ENCODE measurements at places on chromosomes 7 and 10. TPM values are rescaled to one million over a fixed set of nuclear protein-coding genes. Genes with fewer than 3 reads are reported as not detected.

DNA sequence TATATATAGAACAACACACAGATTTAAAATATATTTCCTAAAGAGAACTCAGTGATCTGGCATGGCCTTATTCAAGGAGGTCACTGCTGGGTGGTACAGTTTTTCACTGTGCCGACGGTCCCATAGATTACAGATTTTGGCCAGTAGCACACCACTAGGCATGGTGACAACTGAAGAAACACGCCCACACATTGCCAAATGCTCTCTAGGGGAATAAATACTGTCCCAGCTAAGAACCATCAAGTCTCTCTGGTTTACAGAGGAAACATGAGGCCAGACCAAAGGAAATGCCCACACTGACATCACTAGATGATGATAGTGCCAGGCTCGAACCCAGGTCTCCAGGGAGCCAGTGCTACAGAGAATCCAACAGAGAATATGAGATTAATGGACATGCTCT lies 316.8 kb downstream of the ELMO1 start:
- no peaks in the 10 kb centered on the region for H3K36me3 ChIP-seq
- H3K27ac ChIP-seq = no peak overlapping the region
- no peak for DNase-seq
- no peaks in the 10 kb centered on the region for H3K4me1 ChIP-seq

DNA sequence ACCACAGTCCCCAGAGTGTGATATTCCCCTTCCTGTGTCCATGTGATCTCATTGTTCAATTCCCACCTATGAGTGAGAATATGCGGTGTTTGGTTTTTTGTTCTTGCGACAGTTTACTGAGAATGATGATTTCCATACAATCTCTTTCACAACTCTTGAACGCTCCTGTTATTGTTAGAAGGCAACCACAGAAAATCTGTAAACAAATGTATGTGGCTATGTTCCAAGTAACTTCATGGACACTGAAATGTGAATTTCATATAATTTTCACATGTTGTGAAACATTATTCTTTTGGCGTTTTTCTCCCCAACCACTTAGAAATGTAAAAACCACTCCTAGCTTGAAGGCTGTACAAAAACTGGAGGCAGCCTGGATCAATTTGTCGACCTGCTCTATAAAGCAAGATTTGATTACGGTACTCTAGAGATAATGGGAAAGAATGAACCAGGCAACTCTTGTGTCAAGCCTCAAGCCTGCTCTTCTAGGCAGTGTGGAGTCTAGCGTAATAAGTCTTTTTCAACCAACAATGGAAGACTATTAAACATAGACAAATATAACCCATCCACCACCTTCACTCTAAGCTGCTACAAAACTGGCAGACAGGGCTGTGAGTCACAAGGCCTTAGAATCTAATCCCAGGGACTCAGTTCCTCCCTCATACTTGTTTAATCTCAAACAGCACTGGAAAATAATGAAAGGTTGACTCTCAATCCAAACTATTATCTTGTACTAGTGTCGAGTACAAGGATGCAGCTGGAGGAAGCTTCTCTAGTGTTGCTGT lies 22.7 kb downstream of the ARL3 start:
- H3K36me3 ChIP-seq = no peaks in the 10 kb centered on the region
- DNase-seq = peak; percentile 72
- no peaks in the 10 kb centered on the region for H3K27me3 ChIP-seq
- H3K27ac ChIP-seq = no peak overlapping the region

- no peak overlapping the region for H3K27ac ChIP-seq
- DNase-seq = no peak
- H3K36me3 ChIP-seq = no peaks in the 10 kb centered on the region
- no peak overlapping the region for H3K4me3 ChIP-seq
- peaks cover 2% of the 10 kb centered on the region for H3K27me3 ChIP-seq
These were observed 22.4 kb upstream of the DMTF1 start for GRCh38 chr7:87129848-87130247.

DNA sequence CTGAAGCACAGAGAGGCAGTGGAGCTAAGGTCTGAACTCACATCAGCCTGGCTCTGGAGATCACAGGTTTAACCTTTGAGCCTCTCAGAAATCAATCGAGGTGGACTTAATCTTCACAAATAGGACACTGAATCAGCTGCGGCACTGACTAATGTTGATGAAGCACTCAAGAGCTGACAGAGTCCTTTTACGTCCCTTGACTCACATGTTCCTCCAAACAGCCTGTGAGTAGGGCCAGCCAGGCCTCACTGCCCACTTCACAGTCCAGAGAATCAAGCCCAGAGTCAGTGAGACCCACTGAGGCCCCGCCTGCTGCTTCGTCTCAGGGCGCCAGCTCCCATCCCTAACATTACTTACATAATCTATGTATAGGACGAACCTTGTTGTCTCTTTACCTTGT lies 63.1 kb downstream of the TNS3 start:
- no peak overlapping the region for H3K27ac ChIP-seq
- no peaks in the 10 kb centered on the region for H3K27me3 ChIP-seq
- peaks cover 6% of the 10 kb centered on the region for H3K4me1 ChIP-seq
- peaks cover 10% of the 10 kb centered on the region for H3K36me3 ChIP-seq
- H3K4me3 ChIP-seq = no peak overlapping the region

GRCh38 chr7:130987092-130987491 lies 253.1 kb upstream of the KLF14 start:
- no peaks in the 10 kb centered on the region for H3K27me3 ChIP-seq
- H3K27ac ChIP-seq = no peak overlapping the region
- H3K4me3 ChIP-seq = no peak overlapping the region
- no peak for DNase-seq

- no peaks in the 10 kb centered on the region for H3K36me3 ChIP-seq
- no peaks in the 10 kb centered on the region for H3K27me3 ChIP-seq
- no peak for DNase-seq
These were observed 52.8 kb downstream of the COBL start for GRCh38 chr7:51263631-51264484.

- no peak overlapping the region for H3K27ac ChIP-seq
- DNase-seq = no peak
- H3K4me3 ChIP-seq = no peak overlapping the region
- no peaks in the 10 kb centered on the region for H3K36me3 ChIP-seq
These were observed 30.5 kb downstream of the CTNNA3 start for GRCh38 chr10:67665491-67665890.

DNA sequence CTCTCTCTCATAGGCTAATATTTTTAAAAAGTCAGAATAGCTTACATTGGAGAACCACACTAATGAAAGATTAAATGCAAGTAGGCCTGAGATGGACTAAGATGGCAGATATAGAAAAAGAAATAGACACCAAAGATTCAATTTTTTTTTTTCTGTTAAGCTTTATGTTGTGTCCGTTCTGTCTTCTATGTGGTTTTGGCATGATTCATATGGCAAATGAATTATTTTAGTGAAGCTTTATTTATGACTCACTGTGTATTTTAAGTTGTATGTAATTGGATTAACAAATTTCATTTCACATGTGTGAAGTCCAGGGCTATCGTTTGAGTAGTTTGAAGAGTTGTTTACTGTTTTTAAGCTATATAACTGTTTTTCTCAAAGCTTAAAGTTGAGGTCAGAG lies 214.8 kb downstream of the CAMK1D start:
- no peak overlapping the region for H3K4me3 ChIP-seq
- H3K27me3 ChIP-seq = no peaks in the 10 kb centered on the region
- H3K27ac ChIP-seq = no peak overlapping the region
- no peaks in the 10 kb centered on the region for H3K36me3 ChIP-seq
- H3K4me1 ChIP-seq = no peaks in the 10 kb centered on the region

DNA sequence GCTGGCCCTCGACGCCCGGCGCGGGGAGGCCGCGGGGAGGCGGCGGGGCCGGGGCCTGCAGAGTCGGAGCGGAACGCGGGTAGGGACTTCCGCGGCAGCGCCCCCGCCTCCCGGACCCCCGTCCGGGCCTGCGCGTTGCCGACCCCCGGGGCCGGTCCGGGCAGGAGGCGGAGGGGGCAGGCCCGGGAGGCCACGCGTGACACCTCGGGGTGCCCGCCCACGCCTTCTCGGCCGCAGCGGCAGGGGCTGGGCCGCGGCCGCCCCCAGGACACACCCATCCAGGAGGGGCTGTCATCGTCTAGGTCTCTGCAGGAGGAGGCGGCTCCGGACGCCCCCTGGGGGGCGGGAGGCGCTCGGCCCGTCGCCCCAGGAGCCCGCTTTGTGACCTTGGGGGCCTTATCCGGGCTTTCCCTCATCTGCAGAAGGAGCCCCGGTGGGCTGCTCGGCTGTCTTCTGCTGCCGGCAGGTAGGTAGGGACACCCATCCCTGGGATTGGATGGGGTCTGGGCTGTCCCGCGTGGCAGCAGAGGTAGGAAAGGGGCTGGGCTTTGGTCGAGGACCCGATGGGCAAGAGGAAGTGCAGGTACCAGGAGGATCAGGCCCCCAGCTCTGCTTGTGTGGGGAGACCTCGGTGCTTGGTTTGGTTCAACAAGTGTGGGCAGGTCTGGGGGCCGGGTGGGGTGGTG lies 569 bp downstream of the ZNF316 start:
- no peaks in the 10 kb centered on the region for H3K4me1 ChIP-seq
- DNase-seq = no peak
- H3K4me3 ChIP-seq = peak overlapping the region; percentile 65
- H3K27ac ChIP-seq = peak overlapping the region; percentile 8
- H3K27me3 ChIP-seq = no peaks in the 10 kb centered on the region

DNA sequence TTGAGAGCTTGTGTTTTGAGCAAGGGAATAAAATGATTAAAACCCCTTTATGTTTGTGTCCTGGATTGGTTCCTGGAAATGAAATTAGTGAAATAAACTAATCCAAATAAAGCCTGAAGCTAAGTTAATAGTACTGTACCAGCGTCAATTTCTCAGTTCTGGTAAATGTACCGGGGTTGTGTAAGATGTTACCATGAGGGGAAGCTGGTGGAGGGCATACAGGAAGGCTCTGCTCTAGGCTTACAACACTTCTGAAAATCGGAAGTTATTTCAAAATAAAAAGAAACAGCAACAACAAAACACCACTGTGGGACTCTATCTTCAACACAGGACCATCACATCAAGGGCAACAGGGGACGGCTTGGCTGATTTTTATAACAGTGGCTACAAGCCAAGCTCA lies 257.0 kb downstream of the CREB5 start:
- H3K36me3 ChIP-seq = no peaks in the 10 kb centered on the region
- H3K4me1 ChIP-seq = no peaks in the 10 kb centered on the region
- no peaks in the 10 kb centered on the region for H3K27me3 ChIP-seq
- DNase-seq = no peak
- no peak overlapping the region for H3K4me3 ChIP-seq

ANKRD61 gene
- 0.26 TPM for total RNA-seq

ZNF804B gene
- total RNA-seq = not detected

ZP3 gene
- total RNA-seq = 2.6 TPM
